ENCODE measurements at places on chromosomes 7 and 10. TPM values are rescaled to one million over a fixed set of nuclear protein-coding genes. Genes with fewer than 3 reads are reported as not detected.

DNA sequence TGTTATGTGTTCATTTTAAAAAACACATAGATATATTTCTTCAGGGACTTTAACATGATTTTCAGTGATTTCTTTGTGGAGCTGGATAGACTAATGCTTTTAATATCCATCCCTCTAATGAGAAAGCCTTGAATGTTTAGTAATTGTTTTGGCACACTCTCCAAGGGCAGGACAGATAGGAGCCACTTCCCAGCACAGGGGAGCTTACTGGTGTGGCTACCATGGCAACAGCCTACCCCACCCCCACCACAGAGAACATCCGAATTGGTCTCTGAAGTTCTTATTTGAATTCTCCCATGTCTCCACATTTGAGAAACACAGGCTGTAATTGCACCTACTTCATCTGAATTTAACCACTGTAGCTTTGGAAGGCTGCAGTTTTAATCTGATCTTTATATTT lies 87.7 kb downstream of the PRKG1 start:
- peak; percentile 28 for DNase-seq
- no peak overlapping the region for H3K27ac ChIP-seq
- H3K4me3 ChIP-seq, result no peak overlapping the region
- H3K4me1 ChIP-seq, result peaks cover 7% of the 10 kb centered on the region
- H3K36me3 ChIP-seq, result no peaks in the 10 kb centered on the region
- H3K27me3 ChIP-seq, result no peaks in the 10 kb centered on the region

DNA sequence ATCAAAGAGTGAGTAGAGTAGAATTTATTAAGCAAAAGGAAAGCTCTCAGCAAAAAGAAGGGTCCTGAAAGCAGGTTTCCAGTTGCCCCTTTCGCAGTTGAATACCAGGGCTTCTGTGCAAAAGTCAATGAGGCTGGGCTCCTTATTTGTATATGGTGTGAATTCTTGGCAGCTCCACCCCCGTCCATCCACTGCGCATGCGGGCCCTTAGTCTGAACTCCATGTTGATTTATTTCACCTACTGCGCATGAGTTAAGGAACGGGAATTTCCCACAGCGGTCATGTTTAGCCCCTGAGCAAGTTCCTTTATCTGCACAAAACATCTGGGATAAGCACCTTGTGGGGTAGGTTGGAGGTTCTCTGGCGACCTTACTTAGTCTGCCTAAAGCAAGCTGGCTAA lies 325.6 kb downstream of the ZWINT start:
- H3K4me3 ChIP-seq, result no peak overlapping the region
- no peaks in the 10 kb centered on the region for H3K4me1 ChIP-seq
- H3K36me3 ChIP-seq, result no peaks in the 10 kb centered on the region
- no peak for DNase-seq

- no peak overlapping the region for H3K27ac ChIP-seq
- peaks cover 4% of the 10 kb centered on the region for H3K27me3 ChIP-seq
- DNase-seq, result no peak
- no peaks in the 10 kb centered on the region for H3K4me1 ChIP-seq
- no peaks in the 10 kb centered on the region for H3K36me3 ChIP-seq
- H3K4me3 ChIP-seq, result no peak overlapping the region
Observed at GRCh38 chr7:28155019-28155660, 25.5 kb downstream of the JAZF1 start.

- H3K27ac ChIP-seq, result peak overlapping the region; percentile 84
- no peak for DNase-seq
Observed at GRCh38 chr10:119252051-119252465, 44.7 kb downstream of the GRK5 start.

- no peaks in the 10 kb centered on the region for H3K36me3 ChIP-seq
- peaks cover 9% of the 10 kb centered on the region for H3K4me1 ChIP-seq
- H3K27me3 ChIP-seq, result peaks cover 2% of the 10 kb centered on the region
- H3K4me3 ChIP-seq, result no peak overlapping the region
Observed at GRCh38 chr7:134454277-134454676, 4.6 kb downstream of the AKR1B1 start.

DNA sequence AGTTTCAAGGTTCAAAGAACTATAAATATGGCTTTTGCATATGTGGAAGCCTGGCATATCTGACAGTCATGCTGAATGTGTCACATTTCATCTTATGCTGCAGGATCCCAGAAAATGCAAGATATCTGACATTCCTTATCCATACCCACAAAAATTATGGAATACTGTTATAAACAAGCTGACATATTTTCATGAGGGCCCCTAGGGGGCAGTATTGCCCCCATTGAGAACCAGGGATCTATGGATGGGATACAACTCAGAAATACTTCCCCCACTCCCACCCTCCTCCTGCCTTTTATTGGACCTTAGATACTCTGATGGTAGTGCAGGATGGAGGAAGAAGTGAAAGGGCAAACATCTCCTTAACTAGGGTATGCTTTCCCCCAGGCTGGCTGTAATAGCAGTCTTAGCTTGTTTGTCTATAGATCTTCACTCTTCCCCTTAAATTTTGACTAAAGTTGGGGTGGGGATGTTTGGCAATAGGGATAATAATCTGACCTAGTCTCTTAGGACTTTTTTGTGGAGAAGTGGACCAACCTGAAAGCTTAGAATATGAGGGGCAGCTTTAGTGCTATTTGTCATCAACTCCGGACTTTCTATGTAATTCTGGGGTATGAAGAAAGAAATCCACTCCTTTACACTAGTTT lies 3.5 kb upstream of the GNGT1 start:
- H3K4me3 ChIP-seq, result no peak overlapping the region
- H3K27me3 ChIP-seq, result no peaks in the 10 kb centered on the region
- no peaks in the 10 kb centered on the region for H3K36me3 ChIP-seq

DNA sequence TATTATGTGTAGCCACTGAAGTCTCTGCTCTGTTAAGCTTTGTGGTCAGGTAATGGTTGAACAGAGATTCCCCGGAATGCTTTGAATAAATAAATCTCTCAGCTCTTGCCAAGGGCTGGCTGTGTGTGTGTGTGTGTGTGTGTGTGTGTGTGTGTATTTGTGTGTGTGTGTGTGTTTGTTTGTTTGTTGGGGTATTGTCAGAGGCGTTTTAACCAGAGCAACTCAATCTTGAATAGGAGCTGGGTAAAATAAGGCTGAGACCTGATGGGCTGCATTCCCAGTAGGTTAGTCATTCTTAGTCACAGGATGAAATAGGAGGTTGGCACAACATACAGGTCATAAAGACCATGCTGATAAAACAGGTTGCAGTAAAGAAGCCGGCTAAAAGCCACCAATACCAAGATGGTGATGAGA lies 256.2 kb upstream of the CACNA2D1 start:
- H3K4me3 ChIP-seq, result no peak overlapping the region
- peaks cover 23% of the 10 kb centered on the region for H3K4me1 ChIP-seq
- no peak for DNase-seq
- H3K27ac ChIP-seq, result no peak overlapping the region
- H3K27me3 ChIP-seq, result no peaks in the 10 kb centered on the region

GRCh38 chr10:113612154-113612553 lies 51.7 kb downstream of the NRAP start:
- no peaks in the 10 kb centered on the region for H3K4me1 ChIP-seq
- DNase-seq, result no peak
- no peak overlapping the region for H3K27ac ChIP-seq
- no peak overlapping the region for H3K4me3 ChIP-seq
- peaks cover 2% of the 10 kb centered on the region for H3K27me3 ChIP-seq

Gene AKR1C4
- not detected for total RNA-seq

Gene WNT8B
- total RNA-seq, result not detected

Measured in glutamatergic neuron (in vitro differentiated cells).